ENCODE measurements at places on chromosomes 1 and 21. TPM values are rescaled to one million over a fixed set of nuclear protein-coding genes. Genes with fewer than 3 reads are reported as not detected.

- H3K27ac ChIP-seq: no peak overlapping the region
- H3K4me1 ChIP-seq: no peaks in the 10 kb centered on the region
- peaks cover 25% of the 10 kb centered on the region for H3K36me3 ChIP-seq
- H3K4me3 ChIP-seq: no peak overlapping the region
- no peak for DNase-seq
- H3K27me3 ChIP-seq: no peaks in the 10 kb centered on the region
These were observed 16.1 kb downstream of the H6PD start for GRCh38 chr1:9250411-9251381.

- H3K36me3 ChIP-seq: no peaks in the 10 kb centered on the region
- no peak overlapping the region for H3K27ac ChIP-seq
- H3K4me3 ChIP-seq: no peak overlapping the region
- DNase-seq: no peak
These were observed 25.3 kb downstream of the KCND3 start for GRCh38 chr1:111963985-111964738.

GRCh38 chr1:1959840-1960479, 40.9 kb upstream of the TMEM52 start:
- no peak overlapping the region for H3K4me3 ChIP-seq
- no peaks in the 10 kb centered on the region for H3K27me3 ChIP-seq
- DNase-seq: peak; percentile 63
- peaks cover 8% of the 10 kb centered on the region for H3K4me1 ChIP-seq
- H3K36me3 ChIP-seq: no peaks in the 10 kb centered on the region

DNA sequence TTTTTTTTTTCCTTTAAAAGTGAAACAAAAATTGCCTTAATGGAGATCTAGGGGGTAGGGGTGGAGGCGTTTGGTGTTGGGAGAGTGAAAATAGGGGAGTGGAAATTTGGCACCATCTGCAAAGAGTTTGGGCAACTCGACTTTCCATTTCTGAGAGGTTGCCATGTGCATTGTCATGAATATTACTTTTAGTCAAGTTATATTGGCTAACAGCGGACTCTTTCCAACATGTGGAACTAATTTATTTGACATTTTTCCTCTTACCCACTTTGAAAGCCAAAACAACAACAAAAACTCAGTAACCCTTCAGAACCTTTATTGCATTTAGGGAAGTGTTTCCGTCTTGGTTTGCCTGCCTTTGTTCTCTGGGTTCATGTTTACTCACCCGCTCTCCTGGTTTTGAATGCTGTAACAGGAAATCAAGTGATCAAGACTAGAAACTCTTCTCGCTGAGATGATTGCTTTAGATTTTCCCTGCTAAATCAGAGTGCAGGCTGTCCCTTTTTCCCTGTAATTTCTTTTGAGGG, 70.4 kb downstream of the CACHD1 start:
- DNase-seq: no peak
- peak overlapping the region; percentile 34 for H3K27ac ChIP-seq
- H3K4me1 ChIP-seq: peaks cover 39% of the 10 kb centered on the region
- no peaks in the 10 kb centered on the region for H3K36me3 ChIP-seq
- no peak overlapping the region for H3K4me3 ChIP-seq
- peaks cover 3% of the 10 kb centered on the region for H3K27me3 ChIP-seq

DNA sequence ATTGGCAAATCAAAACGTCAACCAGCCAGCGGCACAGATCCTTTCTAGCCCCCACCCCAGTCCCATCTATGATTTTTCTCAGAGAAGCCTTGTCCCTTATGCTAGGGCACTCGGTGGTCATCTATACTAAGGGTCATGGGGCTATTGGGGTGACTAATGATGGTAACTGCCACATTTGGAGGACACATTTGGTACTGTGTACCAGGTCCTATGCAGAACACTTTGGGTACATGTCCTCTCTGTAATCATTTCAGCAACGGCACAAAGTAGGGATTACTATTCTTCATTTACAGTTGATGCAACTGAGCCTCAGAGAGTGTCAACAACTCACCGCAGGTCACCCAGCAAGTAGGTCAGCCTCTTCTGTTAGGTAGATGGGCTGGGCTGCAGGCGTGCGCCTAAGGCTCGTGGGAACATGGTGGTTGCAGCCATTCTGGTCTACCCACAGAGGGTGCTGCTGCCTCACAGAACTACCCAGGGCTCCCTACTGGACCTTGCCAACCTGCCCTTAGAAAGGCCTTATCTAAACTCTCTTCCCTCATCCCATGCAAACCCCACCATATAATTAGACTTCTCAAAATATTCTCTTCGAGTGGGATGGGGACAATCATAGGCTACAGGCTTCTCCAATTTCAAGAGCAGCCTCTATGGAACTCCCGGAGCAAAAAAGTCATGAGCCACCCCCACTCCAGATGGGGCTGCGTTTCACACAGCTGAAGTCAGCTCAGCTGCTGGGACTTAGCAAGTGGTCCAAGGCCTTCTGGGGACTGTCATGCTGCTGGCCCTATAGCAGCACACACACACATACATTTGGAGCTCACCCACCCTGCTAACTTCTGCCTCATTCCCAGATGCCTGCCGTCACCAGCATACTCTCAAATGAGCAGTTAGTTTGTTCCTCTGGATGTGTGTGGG, 5.8 kb upstream of the SDHB start:
- no peaks in the 10 kb centered on the region for H3K4me1 ChIP-seq
- H3K27ac ChIP-seq: no peak overlapping the region
- H3K36me3 ChIP-seq: no peaks in the 10 kb centered on the region

GRCh38 chr1:200891774-200892157, 2.9 kb upstream of the INAVA start:
- DNase-seq: no peak
- no peak overlapping the region for H3K27ac ChIP-seq
- H3K36me3 ChIP-seq: no peaks in the 10 kb centered on the region
- peaks cover 9% of the 10 kb centered on the region for H3K4me1 ChIP-seq

DNA sequence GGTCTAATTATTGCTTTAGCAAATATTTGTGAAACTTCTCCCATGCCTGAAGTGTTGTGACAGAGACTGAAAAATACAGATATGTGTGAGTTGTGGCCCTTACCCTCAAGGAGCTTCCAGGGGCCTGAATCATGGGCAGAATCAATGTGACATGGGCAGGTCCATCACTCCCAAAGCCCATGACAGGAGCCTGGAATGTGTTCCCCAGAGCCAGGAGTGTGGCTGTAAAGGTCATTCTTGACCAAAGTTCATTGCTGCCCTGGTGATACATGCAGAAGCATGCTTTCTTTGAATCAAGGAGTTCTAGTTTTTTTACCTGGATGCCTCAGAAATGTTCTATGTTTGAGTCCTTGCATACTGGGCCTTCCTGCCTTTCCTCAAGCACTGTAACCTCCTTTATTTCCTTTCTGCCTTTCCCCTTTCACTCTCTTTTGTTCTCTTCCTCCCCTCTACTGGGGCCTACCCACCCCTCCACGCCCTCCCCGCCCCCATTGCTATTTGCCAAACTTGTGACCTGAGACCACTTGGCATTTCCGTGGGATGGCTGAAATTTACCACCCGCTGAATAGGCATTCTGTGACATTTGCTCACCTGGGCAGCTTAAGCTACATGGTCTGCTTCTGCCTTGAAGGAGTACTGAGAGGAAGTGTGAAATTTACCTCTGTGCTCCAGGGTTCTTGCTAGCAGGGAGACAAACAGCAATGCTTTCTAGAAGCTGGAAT, 19.7 kb downstream of the PBX1 start:
- H3K36me3 ChIP-seq: no peaks in the 10 kb centered on the region
- no peaks in the 10 kb centered on the region for H3K4me1 ChIP-seq
- H3K27ac ChIP-seq: no peak overlapping the region
- H3K4me3 ChIP-seq: no peak overlapping the region
- DNase-seq: no peak

DNA sequence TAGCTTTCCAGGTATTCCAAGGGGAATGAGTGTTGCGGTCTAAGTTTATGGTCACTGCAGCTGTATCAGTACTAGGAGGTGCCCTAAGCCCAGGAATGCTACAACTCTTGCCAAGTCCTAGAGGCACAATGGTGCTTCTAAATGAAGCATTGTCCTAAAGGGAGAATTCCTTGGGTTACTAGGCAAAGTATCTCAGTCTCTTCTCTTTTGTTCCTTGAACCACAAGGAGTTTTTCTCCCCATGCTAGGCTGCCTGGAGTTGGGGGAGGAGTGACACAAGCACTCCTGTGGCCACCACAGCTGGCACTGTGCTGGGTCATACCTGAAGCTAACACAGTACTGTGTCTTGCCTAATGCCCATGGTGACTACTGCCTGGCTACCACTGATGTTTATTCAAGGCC, 50.7 kb downstream of the KMO start:
- DNase-seq: no peak
- H3K27me3 ChIP-seq: peaks cover 9% of the 10 kb centered on the region
- no peaks in the 10 kb centered on the region for H3K4me1 ChIP-seq
- H3K36me3 ChIP-seq: no peaks in the 10 kb centered on the region

DNA sequence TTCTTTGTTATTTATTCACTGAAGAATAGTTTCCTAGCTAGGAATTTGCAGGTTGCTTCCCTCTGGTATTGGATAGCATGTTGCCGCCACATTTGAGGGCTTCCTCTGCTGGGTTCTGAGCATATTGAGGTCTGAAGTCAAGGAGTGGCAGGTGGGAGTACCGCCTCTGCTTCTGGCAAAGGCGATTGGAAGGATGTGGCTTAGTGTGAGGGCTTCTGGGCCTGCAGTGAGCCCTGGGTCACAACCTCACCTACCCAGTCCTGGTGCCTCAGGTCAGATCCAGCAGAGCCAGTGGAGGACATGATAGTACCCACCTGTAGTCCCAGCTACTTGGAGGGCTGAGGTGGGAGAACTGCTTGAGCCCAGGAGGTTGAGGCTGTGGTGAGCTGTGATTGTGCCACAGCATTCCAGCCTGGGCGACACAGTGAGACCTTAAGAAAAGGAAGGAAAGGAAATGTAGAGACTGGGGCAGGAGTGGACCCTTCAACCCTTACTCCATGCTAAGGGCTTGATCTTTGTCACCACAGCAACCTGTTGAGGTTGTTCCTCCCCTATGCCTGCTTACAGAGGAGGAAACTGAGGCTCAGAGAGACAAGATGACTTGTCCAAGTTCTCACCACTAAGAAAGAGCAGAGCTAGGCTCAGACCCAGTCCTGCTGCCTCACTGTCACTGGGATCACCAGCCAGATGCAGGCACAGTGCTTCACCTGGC, 22.8 kb downstream of the A3GALT2 start:
- no peak for DNase-seq
- peaks cover 9% of the 10 kb centered on the region for H3K36me3 ChIP-seq
- no peaks in the 10 kb centered on the region for H3K27me3 ChIP-seq
- H3K4me1 ChIP-seq: peaks cover 9% of the 10 kb centered on the region
- H3K4me3 ChIP-seq: no peak overlapping the region
- no peak overlapping the region for H3K27ac ChIP-seq

DNA sequence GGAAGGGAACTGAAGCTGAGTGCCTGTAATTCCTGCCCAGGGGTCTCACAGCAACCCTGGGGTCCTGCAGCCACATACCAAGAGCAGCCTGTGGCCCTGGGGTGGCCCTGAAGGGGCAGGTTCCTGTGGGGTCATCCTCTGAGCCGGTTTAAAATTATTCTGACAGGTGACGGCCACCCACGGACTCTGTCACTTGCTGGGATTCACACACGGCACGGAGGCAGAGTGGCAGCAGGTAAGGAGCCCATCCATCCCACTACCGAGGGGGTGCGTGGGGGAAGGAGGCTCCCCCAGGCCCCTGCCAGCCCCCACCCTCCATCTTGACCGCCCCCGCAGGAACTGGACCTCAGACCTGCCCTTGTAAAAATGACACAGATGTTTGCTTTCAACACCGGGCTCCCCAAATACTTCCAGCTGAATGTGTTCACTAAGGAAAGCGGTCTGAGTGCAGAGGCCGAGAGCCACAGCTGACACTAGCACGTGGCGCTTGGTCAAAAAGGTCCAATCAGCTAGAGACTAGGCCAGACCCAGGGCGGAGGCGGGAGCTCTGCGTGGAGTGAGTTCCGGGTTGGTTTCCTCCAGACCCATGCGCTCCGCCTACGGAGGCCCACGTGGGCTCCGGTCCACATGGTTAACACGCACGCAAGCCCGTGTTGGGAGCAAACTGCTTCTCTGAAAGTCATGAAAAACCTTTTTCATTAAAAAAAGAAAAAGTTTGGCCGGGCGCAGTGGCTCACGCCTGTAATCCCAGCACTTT, 10.0 kb downstream of the YBEY start:
- H3K27ac ChIP-seq: peak overlapping the region; percentile 49
- H3K4me3 ChIP-seq: no peak overlapping the region
- peaks cover 34% of the 10 kb centered on the region for H3K27me3 ChIP-seq
- peak; percentile 47 for DNase-seq

- no peak overlapping the region for H3K27ac ChIP-seq
- H3K36me3 ChIP-seq: no peaks in the 10 kb centered on the region
- H3K27me3 ChIP-seq: no peaks in the 10 kb centered on the region
- no peak overlapping the region for H3K4me3 ChIP-seq
These were observed 208.8 kb downstream of the KIF26B start for GRCh38 chr1:245363461-245364200.

DNA sequence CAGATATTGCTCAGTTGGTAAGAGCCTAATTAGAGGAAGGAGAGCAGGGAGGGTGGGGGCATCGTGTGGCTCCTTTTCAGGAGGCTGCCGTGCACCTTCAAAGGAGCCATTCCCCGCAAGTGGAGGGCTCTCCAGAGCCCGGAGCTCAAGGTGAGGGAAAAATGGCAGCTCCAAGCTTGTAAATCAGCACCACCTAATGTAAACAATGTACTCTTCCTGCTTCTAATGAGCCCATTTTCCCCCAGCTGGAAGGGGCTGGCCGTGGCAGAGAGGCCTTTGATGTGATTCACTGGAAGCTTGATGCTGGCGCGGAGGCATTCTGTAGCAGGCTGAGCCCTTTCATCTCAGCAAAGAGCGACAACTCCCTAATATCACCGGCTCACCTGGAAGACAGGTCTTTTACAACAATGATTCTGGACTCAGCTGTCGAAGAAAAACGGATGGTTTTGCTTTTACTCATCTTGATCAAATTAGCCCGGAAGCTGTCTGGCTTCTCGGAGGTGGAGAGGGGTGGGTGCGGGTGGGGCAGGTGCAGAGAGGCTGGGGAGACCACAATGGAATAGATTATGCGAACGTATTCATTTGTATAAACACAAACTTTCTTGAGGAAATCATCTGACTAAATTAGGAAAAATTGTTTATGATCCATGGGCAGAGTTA, 112.5 kb downstream of the RRAGC start:
- no peaks in the 10 kb centered on the region for H3K4me1 ChIP-seq
- H3K36me3 ChIP-seq: no peaks in the 10 kb centered on the region
- peaks cover 7% of the 10 kb centered on the region for H3K27me3 ChIP-seq
- H3K4me3 ChIP-seq: no peak overlapping the region
- H3K27ac ChIP-seq: no peak overlapping the region

DNA sequence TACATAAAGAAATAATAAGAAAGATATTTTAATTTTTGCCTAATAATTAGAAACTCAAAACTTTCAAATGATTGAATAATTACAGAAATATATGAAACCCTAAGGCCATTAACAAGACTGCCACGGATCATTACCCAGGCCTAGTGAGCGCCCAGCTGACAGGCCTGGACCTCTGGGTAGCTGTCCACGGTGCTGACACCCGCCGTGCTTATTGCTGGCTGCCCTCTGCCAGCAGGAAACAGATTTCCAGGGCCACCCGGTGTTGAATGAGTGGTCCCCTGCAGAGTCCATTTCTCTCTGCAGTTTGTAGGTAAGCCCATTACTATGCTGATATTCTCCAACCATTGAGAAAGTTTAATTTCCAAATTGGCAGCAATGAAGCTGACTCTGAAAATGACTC, 254.4 kb upstream of the GJB5 start:
- no peak overlapping the region for H3K27ac ChIP-seq
- DNase-seq: no peak
- no peaks in the 10 kb centered on the region for H3K36me3 ChIP-seq
- H3K4me3 ChIP-seq: no peak overlapping the region
- H3K27me3 ChIP-seq: no peaks in the 10 kb centered on the region
- no peaks in the 10 kb centered on the region for H3K4me1 ChIP-seq

Gene LHX8
- not detected for total RNA-seq

Gene SLAMF6
- 47.3 TPM for total RNA-seq

Gene KIF2C
- 1.5 TPM for total RNA-seq

Gene TNFRSF9
- total RNA-seq: 0.89 TPM

Gene AMY2A
- not detected for total RNA-seq

Gene CRNN
- total RNA-seq: not detected

Gene MAGOH
- total RNA-seq: 46.0 TPM

Gene KRTAP26-1
- total RNA-seq: not detected

Gene CORT
- total RNA-seq: 0.43 TPM

Data from T-cell (primary cell).